ENCODE measurements at places on chromosomes 4 and X.
A peak's percentile ranks its signal among the peaks of the same experiment; 100 is the strongest.

- DNase-seq, result peak; percentile 18
Measured at GRCh38 chrX:16516232-16516876, 133.6 kb upstream of the S100G start.

DNA sequence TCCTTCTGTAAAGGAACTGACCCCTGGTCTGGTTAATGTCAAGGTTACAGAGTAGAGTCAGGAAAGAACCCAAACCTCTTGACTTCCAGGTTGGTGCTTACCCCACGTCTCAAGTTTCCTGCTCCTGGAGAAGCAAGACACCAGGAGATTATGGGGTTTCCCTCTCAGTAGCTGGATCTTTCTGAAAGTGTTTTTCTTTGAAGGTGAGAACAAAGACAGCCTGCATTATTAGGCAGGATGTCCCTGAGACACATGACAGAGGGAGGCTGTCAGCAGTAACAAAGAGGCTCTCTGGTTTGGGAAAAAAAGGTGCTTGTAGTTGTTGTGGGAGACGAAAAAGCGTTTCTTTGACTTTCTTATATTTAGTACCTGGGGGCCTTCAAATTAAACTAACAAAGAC lies 44.7 kb upstream of the IGFBP7 start:
- no peak for DNase-seq

- peak; percentile 37 for DNase-seq
Measured at GRCh38 chr4:185846505-185847150, 34.6 kb upstream of the SORBS2 start.

DNA sequence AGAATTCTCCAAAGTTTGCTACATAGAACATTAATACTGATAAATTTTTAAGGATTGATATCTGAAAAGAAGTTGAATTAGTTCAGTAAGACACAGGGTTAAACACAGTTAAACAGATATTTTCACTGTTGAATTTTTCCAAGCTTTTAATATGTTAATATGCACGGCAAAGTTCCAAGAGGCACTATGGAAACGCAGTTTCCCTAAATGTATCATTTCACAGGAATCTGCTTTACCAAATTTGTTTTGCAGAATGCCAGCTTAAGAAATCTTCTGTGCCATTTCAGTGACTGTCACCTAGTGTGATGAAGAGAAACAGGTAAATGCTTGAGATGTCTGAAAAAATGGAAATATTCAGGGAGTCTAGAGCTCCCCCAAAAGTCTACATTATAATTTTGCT lies 395.9 kb upstream of the GRIA3 start:
- DNase-seq, result no peak

GRCh38 chr4:73067971-73068394 lies 1.5 kb downstream of the COX18 start:
- peak; percentile 64 for DNase-seq

DNA sequence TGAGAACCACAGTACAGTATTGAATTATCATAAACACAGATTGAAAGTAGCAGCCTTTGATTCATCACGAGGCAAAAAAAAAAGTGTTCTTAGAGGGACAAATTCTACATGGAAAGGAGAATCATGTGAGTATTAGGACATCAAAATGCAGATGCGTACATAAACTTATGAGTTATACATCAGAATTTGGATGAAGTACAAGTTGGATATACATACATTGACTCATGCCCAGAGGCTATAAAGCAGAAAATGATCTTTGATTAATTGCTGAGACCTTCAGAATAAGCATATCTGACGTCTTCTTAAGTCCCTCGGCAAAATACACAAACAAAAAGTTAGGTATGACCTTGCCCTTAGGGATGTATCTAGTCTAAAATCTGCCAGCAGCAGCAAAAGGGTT lies 206.4 kb downstream of the LDB2 start:
- peak; percentile 73 for DNase-seq

DNA sequence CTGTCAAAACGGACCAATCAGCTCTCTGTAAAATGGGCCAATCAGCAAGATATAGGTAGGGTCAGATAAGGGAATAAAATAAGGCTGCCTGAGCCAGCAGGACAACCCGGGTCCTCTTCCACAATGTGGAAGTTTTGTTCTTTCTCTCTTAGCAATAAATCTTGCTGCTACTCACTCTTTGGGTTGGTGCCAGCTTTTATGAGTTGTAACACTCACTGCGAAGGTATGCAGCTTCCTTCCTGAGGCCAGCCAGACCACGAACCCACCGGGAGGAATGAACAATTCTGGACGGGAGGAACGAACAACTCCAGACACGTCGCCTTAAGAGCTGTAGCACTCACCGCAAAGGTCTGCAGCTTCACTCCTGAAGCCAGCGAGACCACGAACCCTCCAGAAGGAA lies 287.8 kb downstream of the RAPGEF2 start:
- peak; percentile 80 for DNase-seq

DNA sequence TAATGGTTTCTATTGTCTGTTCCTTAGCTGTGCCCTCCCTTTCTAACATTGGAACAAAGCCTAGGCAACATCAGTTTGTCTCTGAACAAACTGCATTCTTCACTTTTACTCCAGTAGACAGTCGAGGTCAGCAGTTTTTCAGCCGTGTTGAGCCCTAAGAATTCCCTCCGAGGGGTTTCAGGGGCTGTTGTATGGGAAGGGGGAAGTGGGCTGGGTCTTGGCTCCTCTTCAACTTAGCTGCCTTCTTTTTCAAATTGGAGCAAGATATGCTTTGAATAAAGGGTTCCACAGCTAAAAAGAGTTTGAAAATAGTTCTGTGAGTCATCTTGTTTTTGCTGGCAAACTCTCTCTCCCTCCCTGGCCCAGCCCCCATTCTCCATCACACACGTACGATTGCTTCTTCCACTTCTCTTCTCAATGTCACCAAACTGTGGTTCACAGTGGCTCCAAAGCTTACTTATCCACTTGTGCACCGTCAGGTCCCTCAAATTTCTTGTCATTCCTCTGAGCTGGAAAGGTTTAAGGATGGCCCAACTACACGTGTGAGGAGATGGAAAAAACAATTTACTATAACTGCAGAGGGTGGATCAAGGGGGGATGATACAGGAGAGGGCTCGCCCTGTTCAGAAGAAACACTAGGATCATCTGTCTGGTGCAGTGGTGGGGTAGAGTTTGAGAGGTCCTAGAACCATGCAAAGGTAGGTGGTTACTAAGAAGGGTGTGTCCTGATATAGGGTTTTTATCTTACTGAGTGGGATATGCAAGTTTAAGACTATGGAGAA lies 9.2 kb upstream of the MAML3 start:
- peak; percentile 70 for DNase-seq

- DNase-seq, result no peak
Measured at GRCh38 chrX:136271300-136271699, 20.1 kb upstream of the MAP7D3 start.

DNA sequence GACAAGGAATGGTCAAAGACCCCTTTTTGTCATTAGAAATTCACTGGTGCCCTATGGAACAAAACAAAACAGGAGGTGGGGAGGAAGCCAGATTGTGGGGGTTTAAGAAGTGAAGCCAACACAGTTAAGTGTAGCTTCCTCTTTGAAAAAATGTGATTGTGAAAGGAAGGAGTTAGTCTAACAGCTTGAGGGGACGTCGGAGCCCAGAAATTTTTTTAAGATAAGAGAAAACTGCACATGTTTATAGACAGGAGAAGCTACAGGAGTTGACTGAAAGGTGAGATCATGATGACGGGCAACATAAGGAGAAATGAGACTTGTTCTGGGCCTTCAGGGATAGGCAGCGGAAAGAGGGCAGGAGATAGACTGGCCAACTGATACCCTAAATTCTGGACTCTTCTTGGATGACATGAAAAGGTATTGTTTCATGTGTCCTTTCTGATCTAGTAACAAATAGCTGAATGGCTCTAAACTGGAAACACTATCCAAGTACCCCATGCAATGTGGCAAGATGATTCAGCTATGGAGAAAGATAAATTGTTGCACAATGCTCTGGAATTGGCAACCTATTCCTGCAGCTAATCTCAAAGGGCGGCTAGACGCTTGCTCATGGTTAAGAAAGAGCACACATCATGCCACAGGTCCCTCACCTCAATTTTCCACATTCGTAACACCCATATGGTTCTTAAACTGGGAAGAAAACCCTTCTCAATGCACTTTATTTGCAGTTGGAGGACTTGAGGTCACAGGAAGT lies 3.7 kb upstream of the HDAC8 start:
- peak; percentile 70 for DNase-seq

- peak; percentile 28 for DNase-seq
Measured at GRCh38 chr4:165502916-165503907, 124.4 kb downstream of the CPE start.

- peak; percentile 56 for DNase-seq
Measured at GRCh38 chr4:184265546-184266351, 48.1 kb upstream of the ENPP6 start.

- no peak for DNase-seq
Measured at GRCh38 chrX:72045552-72046277, 86.0 kb downstream of the RTL5 start.

DNA sequence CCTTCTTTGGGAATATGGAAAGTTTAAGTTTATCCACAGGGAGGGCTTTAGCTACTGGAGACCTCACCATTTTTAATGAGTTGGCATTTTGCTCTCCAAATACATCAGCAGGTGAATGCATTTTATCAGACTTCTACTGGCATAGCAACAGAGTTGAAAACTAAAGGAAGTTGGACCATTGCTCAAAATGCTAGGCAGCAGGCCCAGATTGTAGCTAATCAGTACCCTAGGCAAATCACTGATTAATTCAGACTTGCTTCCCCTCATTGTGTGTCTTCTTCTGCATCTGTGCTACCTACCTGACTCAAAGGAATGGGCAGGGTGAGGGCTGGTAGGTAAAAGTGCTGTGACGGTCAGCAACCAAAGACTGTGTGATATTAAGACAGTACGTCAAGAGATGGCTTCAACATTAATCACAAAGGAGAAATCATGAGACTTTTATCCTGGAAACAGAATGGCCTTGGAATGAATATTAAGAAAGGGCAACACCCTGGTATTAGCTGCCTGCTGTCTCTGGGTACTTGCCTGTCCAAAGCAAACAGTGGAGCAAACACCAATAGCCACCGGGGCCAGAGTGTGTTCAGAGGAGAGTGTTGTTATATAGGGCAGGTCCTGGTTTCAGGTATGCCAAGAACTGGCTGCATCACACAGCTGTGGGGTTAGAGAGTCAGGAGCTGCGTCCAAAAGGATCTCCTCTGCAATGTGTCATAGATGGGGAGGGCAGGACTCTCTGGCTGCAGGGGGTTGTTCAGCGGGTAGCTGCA lies 17.1 kb upstream of the SMIM20 start:
- DNase-seq, result no peak

- peak; percentile 59 for DNase-seq
Measured at GRCh38 chr4:142516686-142517526, 329.2 kb downstream of the INPP4B start.

- DNase-seq, result peak; percentile 23
Measured at GRCh38 chrX:14630733-14631132, 101.4 kb downstream of the GLRA2 start.

DNA sequence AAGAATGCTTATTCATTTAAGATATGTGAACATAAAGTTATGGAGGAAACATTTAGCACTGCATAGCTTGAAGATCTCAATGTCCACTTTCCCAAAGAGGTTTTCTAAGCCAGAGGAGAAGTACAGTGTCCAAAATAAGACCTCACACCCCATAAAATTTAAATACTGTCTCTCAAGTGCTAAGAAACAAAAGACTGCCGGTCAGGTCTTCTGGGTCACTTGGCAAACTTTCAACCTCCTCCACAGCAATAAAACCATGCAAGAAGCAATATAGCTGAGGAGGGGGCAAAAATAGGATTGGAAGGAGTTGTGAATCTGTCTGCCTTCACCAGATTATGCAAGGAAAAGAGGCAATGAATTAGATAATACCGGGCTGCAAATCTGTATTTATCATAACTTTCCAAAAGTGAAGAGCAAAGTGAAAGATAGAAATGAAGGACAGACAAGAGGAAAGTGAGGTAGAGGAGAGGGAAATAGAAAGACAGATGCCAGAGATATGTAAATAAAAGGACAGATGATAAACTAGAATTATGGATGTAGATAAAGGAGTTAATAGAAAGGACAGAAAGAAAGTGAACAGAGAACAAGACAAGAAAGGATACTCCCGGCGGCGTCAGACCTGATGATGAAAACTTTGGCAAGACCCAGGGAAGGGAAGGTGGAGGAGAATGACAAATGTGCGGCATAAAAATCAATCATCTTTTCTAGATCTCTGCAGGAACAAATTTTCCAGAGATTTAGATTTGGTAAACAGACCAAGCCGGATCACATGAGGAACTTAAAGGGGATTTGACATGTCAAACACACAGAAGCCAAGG lies 152.7 kb upstream of the FAM241A start:
- DNase-seq, result no peak

DNA sequence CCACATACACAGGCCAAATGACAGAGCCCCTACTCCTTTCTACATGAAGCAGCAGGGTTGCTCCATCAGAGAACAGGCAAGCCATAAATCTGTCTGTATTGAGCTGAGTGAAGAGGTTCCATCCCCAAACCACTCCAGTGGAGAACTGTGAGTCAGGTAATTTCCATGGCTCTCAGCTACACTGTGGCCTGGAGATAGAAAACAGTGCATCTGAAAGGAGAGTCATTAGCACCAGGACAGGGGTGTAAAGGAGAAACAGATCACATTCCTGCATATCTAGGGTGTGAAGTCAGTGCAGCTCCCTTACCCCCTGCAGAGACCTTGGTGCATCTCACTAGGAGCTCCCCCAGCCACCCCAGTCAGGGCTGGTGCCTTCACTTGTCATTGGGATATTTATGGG lies 314.7 kb downstream of the CHIC1 start:
- DNase-seq, result no peak

DNA sequence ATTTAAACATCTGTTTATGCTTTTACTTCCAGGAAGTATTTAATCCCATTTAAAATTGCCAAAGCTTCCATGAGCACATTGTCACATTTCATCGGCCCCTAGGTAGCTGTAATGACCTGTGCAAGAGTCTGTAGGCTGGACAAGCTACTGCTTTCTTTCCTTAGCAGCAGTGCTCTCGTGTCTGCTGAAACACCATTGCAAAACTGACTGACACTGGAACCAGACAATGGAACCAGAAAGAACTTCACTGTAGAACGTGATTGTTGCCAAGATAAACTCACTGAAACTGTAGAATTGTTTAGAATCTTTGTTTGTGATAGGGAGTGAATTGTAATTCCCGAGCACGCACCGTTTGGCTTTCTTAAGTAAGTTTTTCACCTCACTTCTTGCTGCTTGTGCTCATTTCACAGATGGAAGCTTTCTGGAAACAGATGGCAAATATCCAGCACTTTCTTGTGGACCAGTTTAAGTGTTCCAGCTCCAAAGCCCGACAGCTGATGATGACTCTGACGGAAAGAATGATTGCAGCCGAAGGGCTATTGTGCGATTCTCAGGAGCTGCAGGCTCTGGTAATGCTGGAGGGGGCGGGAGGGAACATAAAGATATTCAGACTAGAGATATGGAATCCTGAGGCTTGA lies 36.9 kb downstream of the EVC start:
- peak; percentile 97 for DNase-seq

- DNase-seq, result no peak
Measured at GRCh38 chr4:114279711-114280110, 300.3 kb upstream of the ARSJ start.

GRCh38 chrX:96407981-96408380 lies 276.7 kb upstream of the DIAPH2 start:
- no peak for DNase-seq

Data from GM23248 (cell line).